ENCODE measurements at places on chromosomes 1 and 21.

DNA sequence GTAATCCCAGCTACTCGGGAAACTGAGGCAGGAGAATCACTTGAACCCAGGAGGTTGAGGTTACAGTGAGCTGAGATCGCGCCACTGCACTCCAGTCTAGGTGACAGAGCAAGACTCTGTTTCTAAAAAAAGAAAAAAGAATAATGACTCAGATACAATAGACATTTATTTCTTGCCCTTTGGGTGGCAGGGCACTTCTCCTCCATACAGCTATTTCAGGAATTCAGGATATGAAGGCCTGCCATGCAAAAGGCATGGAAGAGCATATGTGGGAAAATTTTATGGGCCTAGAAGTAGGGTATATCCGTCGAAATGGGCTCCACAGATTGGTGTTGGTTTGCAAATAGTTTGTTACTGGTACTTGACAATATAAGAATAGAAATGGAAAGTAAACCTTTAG lies 20.2 kb upstream of the POGZ start:
- no peak for DNase-seq

DNA sequence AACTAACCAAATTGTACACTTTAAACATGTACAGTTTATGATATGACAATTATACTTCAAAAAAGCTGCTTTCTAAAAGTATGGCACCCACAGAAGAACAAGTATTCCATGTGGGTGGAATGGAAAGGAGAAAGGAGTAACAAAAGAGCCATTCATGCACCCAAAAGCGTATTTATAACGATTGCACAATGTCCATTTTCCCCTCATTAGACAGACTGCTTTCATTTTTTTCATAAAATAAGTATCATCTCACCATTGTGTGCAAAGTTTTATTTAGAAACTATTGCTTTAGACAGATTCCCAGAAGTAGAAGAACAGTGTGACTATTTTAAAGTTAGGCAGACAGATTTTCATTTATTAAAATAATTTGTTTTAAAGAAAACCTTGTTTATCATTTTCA lies 59.6 kb downstream of the KIAA0319L start:
- DNase-seq = no peak

GRCh38 chr1:72869441-72869840 lies 587.1 kb upstream of the NEGR1 start:
- no peak for DNase-seq

DNA sequence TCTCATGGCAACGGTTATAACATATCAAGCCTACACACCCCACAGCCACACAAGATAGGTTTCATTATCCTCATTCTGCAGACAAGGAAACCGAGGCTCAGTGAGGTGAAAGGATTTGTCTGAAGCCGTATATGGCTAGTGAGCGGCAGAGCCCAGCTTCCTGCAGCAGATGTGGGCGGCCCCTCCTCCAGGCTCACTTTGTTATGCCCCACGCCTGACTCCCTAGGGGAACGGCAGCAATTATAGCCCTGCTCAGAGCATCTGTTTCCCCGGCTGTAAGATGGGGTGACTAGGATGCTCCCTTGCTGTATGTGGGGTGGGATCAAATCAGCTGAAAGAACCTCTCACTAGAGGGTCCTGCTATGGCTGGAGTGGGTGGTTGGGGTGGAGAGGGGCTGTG lies 22.1 kb downstream of the GRHL3 start:
- DNase-seq = no peak

- no peak for DNase-seq
Observed at GRCh38 chr21:43892984-43893535, 28.0 kb downstream of the AGPAT3 start.

DNA sequence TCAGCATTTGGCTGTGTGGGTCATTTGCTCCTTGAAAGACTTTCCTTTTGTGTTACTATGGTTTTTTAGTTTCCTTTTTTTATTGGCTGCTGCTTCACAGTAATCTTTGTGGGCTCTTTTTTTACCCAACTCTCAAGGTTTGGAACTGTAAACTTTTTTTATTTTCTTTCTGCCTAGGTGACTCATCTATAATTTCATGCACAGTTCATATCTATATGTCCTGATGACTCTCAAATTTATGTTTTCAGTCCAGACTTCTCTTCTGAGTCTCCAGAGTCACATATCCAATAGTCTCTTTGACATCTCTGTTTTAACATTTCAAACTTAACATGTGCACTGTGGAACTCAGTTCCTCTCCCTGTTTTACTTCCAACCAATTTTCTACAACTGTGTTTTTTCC lies 83.4 kb downstream of the ATF6 start:
- DNase-seq = no peak

DNA sequence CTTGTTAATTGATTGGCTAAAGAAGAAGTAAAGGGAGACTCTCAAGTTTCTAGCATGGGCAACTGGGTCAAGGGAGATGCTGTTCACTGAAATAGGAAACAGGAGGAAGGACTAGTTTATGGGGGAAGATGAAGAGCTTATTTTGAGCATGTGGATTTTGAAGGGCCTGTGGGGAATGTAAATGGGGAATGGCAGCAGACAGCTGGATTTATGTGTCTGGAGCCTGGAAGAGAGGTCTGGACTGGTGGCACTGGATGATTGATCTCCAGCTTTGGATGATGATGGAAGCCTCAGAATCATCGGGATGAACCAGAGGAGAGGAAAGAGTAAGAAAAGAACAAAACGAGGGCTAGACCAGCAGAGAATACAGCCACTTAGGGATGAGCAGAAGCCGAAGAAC lies 54.9 kb upstream of the ENAH start:
- no peak for DNase-seq

- DNase-seq = no peak
Observed at GRCh38 chr1:160761046-160761445, 22.0 kb downstream of the SLAMF7 start.

DNA sequence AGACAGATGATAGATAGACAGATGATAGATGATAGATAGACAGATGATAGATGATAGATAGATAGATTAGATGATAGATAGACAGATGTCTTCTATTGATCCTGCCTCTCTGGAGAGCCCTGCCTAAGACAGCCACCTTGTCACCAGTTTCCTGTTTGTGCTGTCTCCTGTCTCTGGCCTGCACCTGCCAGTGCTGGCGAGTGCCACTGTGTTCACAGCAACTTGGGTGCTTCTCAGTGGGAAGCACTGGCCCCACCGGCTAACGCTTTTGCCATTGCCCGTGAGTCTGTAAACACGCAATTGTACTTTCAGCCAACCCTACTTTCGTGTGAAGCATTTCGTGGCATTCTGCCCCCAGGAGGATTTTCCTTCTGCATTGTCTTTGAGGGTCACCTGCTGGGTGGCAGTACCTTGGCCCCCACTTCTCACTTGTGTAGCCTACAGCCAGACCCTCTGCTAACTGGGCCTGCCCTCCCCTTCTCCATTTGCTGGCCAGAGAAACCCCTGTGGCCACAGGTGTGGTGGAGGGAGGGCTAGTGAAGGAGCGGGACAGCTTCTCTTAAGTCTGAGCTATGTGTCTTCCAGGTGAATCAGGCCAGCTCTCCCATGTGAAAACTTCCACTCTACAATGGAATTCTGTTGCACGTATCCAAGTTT lies 23.4 kb upstream of the PDE9A start:
- DNase-seq = no peak

- no peak for DNase-seq
Observed at GRCh38 chr1:16386454-16387113, 19.5 kb downstream of the SZRD1 start.

Measured in omental fat pad (tissue), 4 donors.